Activated naive CD4-positive, alpha-beta T cell treated with anti-CD3 and anti-CD28 coated beads for 36 hours (primary cell): ENCODE measurements at places on chromosomes 3 and 15. TPM values are rescaled to one million over a fixed set of nuclear protein-coding genes. Genes with fewer than 3 reads are reported as not detected.

ZPLD1 gene
- total RNA-seq: not detected

VGLL3 gene
- total RNA-seq: not detected

NR2F2 gene
- not detected for total RNA-seq

HGD gene
- not detected for total RNA-seq

MAP1A gene
- 1.4 TPM for total RNA-seq

SLC22A13 gene
- total RNA-seq: not detected

DNASE1L3 gene
- total RNA-seq: not detected

DNA sequence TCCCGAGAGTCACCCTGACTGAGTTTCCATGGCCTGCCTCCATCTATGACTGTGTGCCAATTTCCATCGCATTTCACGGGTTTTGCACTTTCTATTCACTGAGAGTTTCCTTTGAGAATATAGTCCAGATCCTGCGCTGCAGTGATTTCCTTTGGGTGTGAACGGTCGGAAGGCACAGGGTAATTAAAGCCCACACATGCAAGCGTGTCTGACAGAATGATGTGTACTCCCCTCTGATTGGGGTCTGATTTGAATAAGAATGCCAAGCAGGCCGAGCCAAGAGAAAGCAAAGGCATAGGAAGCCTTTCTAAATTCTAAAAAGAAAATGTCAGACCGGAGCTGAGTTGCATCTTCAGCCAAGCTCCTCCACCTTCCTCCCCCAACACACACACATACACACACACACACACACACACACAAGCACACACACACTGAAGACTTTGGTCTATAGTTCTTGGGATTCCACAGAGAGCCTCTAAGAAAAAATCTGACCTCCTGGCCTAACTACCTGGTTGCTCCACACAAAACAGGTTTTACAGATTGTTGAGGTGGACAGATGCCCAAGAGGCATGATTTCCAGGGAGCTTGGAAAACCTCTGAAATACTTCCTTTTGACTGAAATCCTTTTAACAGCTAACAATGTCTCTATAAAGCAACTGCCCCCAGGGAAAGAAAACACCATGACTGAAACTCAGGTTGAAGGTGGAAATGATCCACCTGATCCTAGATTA lies 59.7 kb upstream of the LRRN1 start:
- no peak overlapping the region for H3K27ac ChIP-seq
- no peaks in the 10 kb centered on the region for H3K27me3 ChIP-seq
- DNase-seq: no peak
- H3K4me3 ChIP-seq: no peak overlapping the region
- no peaks in the 10 kb centered on the region for H3K36me3 ChIP-seq
- H3K4me1 ChIP-seq: no peaks in the 10 kb centered on the region

- no peak for DNase-seq
- H3K27ac ChIP-seq: no peak overlapping the region
- H3K36me3 ChIP-seq: no peaks in the 10 kb centered on the region
- peaks cover 5% of the 10 kb centered on the region for H3K4me1 ChIP-seq
- H3K4me3 ChIP-seq: no peak overlapping the region
These were observed 104.7 kb downstream of the CHSY1 start for GRCh38 chr15:101147181-101147580.

DNA sequence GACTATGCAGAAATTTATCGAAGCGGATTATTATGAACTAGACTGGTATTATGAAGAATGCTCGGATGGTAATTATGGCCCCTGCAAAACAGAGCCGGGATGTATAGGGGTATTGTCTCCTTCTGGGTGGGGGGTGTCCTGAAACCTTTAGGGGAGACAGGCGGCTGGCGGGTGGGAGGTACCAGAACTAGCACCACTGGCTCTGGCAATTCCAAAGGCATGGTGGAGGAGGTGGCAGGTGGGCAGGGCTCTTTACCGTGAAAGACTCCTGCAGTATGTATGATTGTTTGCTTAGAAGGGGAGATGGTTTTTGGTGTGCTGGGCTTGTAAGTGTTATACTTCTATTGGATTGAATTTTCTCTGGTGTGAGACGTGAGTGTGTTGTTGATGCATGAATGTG lies 58.4 kb downstream of the TRAK1 start:
- H3K4me3 ChIP-seq: no peak overlapping the region
- no peak for DNase-seq
- H3K27me3 ChIP-seq: no peaks in the 10 kb centered on the region
- no peak overlapping the region for H3K27ac ChIP-seq

DNA sequence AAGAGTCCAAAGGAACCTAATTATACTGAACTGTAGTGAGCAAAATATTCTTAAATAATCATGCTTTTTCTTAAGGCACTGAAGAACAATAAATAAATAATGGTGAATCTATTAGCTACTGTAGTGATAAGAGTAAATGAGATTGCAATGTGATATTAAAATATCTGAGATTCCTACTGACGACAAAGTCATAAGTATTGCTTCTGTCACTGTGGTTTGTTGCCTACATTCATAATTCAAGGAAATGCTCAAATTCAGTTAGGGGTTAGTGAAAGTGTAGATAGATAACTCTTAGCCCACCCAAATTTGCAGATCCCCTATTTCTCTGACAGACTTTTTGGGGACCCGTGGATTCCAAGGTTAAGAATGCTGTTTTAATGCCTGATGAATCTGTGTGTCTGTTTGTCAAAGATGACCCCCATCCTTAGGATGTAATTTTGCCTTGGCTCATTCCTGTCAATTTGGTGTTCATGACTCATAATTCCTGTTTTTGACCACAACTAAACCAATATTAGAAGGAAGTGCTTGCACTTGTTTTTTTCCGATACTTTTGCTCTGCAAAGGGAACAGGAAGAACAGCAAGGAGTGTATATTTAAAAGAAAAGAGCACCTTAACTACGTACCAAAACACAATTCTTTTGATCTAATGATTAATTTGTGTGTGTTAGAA lies 86.7 kb downstream of the MAGI1 start:
- no peaks in the 10 kb centered on the region for H3K4me1 ChIP-seq
- no peak for DNase-seq
- no peak overlapping the region for H3K4me3 ChIP-seq

- no peaks in the 10 kb centered on the region for H3K4me1 ChIP-seq
- H3K27ac ChIP-seq: no peak overlapping the region
- DNase-seq: no peak
These were observed 36.0 kb downstream of the MNS1 start for GRCh38 chr15:56428821-56429458.

- DNase-seq: no peak
- no peaks in the 10 kb centered on the region for H3K4me1 ChIP-seq
These were observed 18.8 kb downstream of the RHCG start for GRCh38 chr15:89477411-89478242.

DNA sequence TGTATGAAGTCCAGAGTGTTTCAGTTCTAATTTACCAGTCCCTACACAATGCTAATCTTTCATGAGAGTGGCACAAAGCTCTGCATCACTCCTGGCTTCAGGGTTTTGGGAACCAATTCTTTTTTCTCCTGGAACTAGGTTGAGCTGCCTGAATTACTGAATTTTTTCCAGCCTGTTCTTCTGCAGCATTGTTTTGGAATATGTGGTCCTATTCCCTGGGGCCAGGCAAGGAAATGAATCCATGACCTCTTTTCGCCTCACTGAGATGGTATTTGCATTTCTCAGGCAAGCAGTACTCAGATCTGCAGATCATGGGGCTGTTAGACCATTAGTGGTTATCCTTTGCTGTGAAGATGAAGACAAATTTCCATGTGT lies 25.6 kb upstream of the GPR171 start:
- no peak overlapping the region for H3K4me3 ChIP-seq
- H3K36me3 ChIP-seq: no peaks in the 10 kb centered on the region
- H3K4me1 ChIP-seq: peaks cover 62% of the 10 kb centered on the region
- peak overlapping the region; percentile 19 for H3K27ac ChIP-seq

DNA sequence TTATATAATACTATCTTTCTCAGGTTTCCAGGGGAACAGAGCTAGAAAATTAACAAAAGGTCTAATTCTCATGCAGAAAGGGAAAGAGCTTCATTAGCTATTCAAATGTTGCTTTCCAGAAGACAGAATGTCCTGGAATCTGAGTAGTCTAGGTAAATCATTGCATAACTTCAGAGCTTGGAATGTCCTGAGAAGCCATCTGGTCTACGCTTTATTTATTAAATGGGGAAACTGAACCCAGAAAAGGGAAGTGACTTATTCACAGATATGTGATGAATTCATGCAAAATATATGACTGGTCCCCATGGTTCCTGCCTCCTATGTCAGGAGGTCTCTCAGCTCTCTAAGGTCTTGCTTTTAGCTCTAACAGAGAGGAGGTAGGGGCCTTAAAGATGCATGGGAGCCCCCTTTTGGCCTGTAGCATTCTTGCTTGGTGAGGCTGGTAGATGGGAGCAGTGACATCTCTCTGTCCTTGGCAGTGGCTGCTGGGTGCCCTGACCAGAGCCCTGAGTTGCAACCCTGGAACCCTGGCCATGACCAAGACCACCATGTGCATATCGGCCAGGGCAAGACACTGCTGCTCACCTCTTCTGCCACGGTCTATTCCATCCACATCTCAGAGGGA lies 99.2 kb downstream of the CEMIP start:
- no peaks in the 10 kb centered on the region for H3K4me1 ChIP-seq
- H3K4me3 ChIP-seq: no peak overlapping the region
- no peaks in the 10 kb centered on the region for H3K36me3 ChIP-seq

DNA sequence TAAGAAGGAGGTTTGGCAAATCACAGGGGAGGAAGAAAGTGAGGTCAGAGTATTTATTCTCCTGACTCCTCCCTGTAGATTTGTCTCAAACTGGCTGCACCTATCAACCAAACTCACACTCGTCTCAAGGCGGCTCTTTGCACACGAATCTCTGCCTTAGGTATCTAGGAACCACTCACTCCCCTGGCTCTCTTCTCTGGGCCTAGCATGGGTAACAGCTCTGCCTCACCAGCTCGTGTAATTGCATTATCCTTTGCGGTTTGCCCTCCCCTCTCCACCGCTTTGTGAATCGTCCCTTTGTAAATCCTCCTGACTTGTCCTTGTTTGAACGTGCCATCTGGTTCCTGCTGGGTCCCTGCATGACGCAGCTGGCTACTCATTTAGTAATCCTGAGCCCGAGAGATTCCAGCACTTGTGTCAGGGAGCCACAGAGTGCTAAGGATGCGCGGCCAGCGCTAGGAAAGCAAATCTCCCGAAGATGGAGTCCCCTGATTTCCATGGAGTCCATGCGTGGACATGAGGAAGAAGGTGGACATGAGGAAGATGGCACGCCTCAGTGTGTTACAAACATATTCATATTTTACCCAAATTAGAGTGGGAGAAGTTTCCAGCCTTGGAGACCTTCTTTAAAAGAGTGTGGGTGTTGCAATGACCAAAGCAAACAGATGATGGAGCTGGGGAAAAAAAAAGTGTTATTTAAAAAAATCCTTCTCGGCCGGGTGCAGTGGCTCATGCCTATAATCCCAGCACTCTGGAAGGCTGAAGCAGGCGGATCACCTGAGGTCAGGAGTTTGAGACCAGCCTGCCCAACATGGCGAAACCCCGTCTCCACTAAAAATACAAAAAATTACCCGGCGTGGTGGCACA lies 26.7 kb downstream of the NRROS start:
- no peaks in the 10 kb centered on the region for H3K27me3 ChIP-seq
- DNase-seq: no peak
- no peak overlapping the region for H3K27ac ChIP-seq
- no peaks in the 10 kb centered on the region for H3K36me3 ChIP-seq

- H3K36me3 ChIP-seq: no peaks in the 10 kb centered on the region
- peaks cover 2% of the 10 kb centered on the region for H3K4me1 ChIP-seq
- H3K27me3 ChIP-seq: peaks cover 3% of the 10 kb centered on the region
- no peak overlapping the region for H3K27ac ChIP-seq
- H3K4me3 ChIP-seq: no peak overlapping the region
These were observed 103.7 kb downstream of the MYH15 start for GRCh38 chr3:108406661-108407206.

DNA sequence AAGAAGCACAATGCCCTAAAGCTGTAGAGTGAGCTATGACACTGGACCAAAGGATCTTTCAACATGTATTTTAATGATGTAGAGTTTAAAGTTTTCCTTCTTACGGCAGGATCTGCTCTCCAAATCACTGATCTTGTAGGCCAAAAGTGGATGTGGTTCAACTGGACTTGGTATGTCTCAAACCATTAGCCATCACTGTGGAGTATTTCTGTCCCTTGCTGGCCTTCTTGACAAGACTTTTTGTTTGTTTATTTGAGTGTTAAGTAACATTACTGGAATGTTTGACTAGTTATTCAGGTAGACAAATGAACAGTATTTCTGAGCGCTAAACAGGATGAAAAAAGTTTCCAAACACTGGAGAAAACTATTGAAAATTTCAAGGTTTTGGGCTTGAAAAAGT lies 472.7 kb upstream of the CFAP20DC start:
- no peak overlapping the region for H3K4me3 ChIP-seq
- no peaks in the 10 kb centered on the region for H3K36me3 ChIP-seq
- no peak overlapping the region for H3K27ac ChIP-seq
- peaks cover 2% of the 10 kb centered on the region for H3K27me3 ChIP-seq
- no peak for DNase-seq
- H3K4me1 ChIP-seq: peaks cover 17% of the 10 kb centered on the region

DNA sequence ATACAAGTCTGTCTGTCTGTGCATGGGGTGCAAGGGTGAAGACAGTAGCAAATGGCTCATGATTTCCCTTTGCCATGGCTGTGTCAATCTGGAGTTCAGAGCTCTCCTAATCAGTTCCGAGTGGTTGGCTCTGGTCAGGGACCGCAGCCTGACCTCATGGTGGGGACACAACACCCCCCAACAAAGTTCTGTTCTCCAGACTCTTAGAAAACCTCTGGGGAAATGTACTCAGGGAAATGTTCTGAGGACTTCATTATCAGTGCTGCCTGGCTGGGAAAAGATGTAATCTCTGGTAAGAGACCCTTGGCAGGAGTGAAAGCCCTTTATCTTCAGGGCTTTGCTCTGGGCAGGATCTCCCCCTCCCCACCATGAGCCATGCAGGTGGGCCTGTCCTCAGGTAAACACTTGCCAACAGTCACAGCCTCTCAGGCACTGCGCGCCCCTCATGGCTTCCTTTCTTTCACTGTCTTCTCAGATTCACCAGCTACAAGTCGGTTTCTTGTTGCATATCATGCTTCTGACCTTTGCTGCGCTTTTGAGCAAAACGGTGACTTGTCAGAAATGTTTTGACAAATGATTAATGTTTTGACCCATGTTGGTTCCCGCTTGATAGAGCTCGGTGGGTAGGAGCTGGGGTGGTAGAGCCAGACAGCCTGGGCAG lies 95.5 kb downstream of the ST6GAL1 start:
- peaks cover 51% of the 10 kb centered on the region for H3K4me1 ChIP-seq
- peak overlapping the region; percentile 79 for H3K4me3 ChIP-seq

DNA sequence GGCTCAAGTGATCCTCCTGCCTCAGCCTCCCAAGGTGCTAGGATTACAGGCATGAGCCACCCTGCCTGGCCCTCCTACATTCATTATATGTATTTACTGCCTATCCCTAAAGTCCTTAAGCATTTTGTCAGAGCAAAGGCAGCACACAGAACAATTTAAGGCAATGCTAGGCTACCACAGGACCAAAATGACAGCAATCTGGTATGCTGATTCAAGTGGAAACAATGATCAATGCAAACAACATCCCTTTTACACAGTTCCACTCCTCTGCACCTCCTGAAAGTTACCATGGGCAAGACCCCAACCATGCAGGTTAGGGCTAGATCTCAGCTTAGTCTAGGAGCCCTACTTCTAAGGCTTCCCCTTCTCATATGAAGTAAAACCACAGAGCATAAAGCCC lies 40.3 kb downstream of the SPG11 start:
- no peak overlapping the region for H3K4me3 ChIP-seq
- no peaks in the 10 kb centered on the region for H3K27me3 ChIP-seq
- H3K36me3 ChIP-seq: peaks cover 32% of the 10 kb centered on the region
- no peak overlapping the region for H3K27ac ChIP-seq
- peaks cover 14% of the 10 kb centered on the region for H3K4me1 ChIP-seq

- DNase-seq: peak; percentile 14
- no peaks in the 10 kb centered on the region for H3K27me3 ChIP-seq
- H3K36me3 ChIP-seq: no peaks in the 10 kb centered on the region
- peaks cover 3% of the 10 kb centered on the region for H3K4me1 ChIP-seq
- no peak overlapping the region for H3K27ac ChIP-seq
These were observed 44.1 kb upstream of the WWTR1 start for GRCh38 chr3:149701977-149702350.
